ENCODE measurements at places on chromosomes 13 and 19.

- DNase-seq, result no peak
These were observed 7.1 kb downstream of the CATSPERD start for GRCh38 chr19:5727453-5728050.

DNA sequence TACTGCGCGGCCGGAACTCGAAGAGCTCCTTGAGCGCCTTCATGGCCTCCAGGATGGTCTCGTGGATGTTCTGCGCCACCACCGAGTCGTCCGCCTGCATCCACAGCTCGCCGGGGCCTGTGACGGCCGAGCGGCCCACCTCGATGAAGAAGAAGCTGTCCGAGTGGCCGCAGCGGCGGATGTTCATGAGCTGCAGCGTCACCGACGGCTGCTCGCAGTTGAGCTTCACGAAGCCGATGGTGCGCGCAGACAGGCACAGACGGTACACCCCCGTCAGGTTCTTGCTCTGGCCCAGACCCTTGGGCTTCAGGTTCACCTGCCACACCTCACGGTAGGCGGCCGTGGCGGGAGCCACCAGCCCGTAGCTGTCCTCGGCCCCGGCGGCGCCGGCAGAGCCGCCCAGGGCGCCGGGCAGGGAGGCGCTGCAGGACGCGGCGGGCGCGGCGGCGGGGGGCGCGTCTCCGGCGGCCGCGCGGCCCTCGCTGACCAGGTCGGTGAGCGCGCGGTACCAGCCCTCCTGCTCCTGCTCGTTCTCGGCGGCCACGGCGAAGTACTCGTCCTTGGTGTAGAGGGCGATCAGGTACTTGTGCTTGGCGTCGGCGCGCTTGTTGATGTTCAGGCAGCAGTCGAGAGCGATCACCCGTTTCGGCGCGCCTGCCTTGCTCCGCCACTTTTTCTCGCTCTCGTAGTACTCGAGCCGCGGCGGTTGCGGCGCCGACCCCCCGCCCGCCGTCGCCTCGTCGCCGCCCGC is 1.1 kb downstream of the IRS2 start:
- peak; percentile 11 for DNase-seq

DNA sequence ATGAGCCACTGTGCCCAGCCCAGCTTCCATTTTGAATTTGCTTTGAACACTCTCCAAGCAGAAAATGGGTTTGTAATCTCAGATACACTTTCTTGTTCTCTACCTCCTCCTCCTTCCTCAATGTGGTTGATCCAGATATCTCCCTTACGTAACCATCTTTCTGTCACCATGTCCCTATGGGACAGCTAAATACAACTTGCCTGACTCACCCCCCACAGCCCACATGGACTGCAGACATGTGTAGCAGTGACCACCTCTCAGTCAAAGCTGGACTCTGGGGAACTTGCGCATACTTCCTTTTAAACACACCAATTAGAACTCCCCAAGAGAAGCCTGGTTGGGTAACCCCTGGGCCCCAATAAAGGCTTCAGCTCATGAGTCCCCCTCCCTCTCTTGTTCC is 10.8 kb upstream of the ZNF799 start:
- DNase-seq, result no peak

- DNase-seq, result no peak
These were observed 43.1 kb downstream of the SLITRK1 start for GRCh38 chr13:83839146-83839545.

DNA sequence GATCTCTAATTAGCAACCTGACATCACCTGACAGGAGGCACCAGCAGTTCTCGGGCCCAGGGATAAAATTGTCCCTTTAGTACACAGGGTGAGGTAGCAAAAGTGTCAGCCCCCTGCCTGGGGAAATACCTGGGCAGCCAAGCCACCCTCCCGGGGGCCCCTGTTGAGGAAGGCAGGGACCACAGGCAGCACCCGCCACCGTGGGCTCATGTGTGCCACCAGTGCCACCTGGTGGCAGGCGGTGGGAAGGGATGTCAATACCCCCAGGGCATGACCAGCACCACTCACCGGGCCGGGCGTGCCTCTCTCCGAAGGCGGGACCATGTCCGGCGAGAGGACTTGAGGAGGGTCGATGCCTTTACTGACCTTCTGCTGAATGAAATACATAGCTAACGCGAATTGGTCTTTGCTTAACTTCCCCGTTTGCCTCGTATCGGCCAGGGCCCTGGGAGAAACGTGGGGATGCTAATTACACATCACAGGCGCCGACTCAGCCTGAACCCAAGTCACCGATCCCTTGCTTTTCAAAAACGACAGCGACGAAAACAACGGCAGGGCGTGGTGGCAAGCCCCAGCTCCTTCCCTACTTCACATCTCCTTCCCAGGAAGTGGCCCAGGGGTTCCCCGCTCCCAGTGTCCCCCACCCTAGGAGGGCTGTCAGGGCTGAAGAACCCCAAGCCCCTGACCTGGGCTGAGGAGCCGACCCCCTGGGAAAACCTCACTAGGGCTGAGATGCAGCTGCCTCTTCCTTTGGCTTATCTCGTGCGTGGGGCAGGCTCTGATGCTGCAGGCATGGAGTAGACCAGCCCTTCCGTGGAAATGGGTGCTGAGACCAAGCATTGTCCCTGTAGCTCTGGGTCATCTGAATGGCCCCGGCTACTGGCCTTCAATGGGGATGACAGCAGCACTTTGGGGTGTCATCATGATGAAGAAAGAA is 53.8 kb downstream of the EPS15L1 start:
- DNase-seq, result peak; percentile 39

DNA sequence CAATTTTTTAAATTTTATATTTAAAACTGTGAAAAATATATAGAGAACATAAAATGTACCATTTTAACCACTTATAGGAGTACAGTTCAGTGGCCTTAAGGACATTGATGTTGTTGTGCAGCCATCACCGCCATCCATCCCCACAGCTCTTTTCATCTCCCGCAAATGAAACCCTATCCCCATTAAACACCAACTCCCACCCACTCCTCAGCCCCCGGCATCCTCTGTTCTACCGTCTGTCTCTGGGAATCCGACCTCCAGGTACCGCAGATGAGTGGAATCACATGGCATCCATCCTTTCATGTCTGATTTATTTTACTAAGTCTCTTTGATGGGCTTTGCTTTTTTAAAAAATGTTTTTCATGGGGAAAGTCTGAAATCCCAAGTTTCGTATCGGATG is 23.8 kb upstream of the SMIM17 start:
- DNase-seq, result no peak

DNA sequence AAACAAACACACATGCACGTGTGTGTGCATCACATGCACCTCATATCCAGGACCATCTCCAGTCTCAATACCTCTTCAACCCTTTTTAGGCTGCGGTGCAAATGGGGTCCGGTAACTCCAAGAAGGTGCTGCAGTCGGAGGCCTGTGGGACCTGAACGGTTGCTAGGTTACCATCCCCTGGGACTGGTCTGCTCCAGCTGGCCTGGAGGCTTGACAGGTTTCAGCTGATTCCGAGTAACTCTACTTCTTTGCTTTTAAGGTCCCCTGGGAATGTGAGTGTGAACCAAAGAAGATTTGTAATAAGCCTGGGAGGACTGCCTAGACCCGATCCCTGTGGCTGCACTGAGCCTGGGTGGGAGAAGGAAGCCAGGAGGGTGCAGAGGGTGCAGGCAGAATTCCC is 117.5 kb downstream of the CCNA1 start:
- DNase-seq, result no peak

DNA sequence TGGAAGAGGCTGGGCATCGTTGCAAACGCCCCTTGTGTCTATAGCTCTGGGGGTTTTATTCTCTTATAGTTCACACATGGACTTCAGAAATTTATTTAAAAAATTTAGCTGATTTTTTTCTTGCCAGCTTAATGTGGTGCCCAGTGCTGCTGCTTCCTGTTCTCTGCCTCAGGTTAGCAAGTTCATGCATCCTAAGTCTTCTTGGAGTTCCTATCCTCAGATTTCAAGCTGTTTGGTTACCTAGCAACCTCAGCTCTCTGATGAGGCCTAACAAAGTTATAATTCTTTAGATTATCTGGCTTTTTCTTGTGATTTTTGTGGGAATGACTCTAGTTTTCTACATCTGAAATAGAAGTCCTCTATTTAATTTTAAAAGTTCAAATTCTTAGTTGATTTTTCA is 250.9 kb downstream of the MAB21L1 start:
- no peak for DNase-seq

DNA sequence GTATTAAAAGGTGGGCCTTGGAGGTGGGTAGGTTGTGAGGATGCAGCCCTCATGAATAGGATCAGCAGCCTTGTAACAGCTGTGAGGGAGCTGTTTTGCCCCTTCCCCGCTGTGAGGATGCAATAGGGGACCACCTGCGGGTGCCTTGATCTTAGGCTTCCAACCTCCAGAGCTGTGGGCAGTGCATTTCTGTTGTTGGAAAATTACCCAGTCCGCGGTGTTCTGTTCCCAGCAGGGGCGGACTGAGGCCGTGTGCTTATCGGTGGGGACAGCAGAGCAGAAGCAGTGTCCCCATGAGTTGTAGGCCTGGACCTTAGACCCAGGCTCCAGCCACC is 54.8 kb upstream of the TEX29 start:
- no peak for DNase-seq
